Foreskin melanocyte (primary cell): ENCODE measurements at places on chromosomes 4 and X.

DNA sequence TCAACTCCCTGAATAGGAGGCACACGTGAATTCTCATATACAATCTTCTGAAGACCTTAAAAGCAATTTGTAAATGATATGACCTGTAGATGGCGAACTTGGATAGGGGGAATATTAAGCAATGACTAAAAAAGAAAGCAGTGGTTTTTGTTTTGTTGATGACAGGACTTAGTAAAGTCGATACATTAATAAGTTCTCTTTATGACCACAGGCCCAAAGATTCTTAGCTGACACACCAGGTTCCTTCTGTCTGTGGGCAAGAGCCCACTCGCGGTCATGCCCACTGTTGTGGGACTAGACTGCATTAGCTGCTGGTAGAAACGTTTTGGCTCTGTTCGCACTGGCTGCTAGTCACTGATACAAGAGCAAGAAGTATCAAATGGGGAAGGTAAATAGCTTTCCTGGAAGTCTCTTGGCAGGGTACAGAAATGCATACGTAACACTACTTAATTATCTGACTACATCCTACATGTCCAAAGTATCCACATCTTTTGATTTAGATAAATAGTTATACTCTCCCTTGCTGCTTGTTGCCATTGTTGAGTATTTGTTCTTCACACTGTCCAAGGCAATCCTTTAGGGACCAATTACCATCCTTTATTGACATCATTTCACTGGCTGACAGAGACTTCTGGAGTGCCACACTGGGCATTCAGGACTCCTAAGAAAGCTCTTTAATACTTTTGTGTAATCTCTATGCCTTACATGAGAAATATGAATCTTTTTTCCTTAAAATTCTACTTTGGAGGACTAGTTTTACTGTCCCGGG is 31.0 kb downstream of the ALPK1 start:
- peak; percentile 52 for DNase-seq

DNA sequence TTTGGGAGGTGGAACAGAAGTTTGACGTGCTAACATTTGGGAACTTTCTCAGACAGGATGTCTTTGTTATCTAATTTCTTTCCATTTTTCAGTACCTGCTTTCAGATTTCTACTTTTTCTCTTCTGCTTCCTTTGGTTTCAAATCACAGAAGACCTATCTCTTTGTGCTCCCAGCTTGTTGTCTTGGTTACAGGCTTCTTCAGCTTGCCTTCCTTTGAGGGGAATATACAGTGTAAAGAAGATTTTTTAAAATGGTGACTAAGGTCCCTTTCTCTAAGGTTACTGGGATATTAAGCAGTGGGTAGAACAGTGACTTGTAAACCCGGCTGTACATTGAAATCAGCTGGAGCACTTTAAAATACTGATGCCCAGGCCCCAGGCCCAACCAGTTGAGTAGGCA is 48.0 kb downstream of the TMEM164 start:
- no peak for DNase-seq

DNA sequence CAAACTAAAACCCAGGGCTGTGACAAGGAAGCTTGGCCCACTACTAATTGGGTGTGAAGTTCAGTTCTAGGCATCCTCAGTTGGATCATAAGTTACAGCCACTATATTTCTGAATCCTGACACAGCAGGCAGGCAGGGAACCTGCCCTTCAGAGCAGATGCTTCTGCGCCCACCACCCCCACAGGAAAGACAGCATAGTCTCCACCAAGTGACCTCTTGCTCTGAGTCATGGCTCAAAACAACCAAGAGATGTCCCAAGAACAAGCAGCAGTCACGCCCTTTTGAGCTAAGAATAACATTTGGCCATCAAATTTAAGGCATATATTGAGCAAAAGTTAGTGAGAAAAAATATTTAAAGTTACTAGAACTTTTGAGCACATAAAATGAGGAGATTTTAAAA is 170.7 kb upstream of the SMARCAD1 start:
- DNase-seq: no peak

GRCh38 chr4:19675172-19675811 is 576.4 kb upstream of the SLIT2 start:
- DNase-seq: no peak

GRCh38 chrX:39910651-39911050 is 187.1 kb downstream of the BCOR start:
- no peak for DNase-seq
